B cell (primary cell): ENCODE measurements at places on chromosomes 6 and 20.

DNA sequence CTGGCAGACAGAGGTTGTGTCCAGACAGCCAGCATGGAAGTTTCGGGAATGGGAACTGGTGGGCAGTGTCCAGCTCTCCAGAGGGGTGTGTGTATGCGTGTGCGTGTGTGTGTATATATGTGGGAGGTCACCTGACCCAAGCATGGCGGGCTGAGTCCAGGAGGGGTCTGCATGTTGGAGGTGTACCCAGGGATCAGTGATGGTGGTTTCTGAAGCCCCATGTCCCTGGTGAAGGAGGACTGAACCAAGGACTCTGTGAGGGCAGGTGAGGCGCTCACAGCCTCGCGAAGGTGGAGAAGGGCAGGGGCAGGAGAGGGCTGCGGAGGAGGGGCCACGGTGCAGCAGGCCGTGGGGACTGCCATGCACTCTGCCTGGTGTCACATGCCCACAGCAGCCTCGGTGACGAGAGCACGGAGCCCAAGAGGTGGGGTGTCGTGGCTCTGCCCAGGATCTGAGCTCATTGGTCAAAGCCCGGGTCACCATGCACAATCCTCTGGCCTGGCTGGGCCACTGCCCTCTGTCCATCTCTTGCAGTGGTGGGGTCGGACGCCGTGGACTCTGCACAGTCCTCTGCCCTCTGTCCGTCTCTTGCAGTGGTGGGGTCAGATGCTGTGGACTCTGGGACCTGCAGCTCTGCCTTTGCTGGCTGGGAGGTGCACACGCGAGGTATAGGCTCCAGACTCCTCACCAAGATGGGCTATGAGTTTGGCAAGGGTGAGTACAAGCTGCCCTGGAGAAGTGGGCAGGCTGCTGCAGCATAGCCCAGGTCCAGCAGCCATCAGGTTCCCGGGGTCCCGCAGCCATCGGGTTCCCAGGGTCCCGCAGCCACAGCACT lies 2.1 kb upstream of the LIME1 start:
- no peak for DNase-seq

DNA sequence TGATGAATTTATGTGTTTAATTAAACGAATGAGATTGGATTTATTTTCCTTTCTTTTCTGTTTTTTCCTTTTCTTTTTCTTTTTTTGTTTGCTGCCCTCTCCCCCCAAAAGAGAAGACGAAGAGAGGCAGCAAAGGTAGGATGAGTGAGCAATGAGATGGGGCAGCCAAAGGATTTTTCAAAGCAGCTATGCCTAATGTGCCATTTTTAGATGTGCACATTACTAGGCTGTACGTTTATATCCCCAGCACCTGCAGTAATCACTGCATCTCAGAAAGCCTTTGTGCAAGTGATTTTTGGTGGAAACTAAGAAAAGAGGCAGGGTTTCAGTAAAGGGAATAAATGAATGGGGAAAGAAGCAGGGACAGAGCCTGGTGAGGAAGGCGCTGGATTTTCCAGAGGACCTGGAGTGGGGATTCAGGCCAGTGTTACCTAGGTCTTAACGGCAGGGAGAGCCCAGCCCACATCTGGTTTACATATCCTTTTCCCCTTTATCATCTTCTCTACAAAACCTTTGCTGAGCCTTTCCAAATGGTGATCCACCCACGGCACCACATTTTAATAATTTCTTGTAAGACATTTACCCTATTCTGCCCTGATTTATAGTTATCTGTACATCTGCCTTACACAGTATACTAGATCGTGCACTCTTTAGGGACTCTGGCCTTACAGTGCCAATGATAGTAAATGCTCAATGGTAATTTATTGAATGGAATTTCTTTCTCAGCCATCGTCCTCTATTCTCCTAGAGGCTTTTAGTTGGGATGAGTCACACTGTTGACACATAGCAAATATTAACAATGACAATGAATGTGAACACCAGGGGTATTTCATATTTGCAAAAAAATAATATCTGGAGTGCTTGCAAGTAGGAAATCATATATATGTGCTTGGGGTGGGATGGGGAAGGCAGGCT lies 38.3 kb upstream of the ATXN1 start:
- no peak for DNase-seq

DNA sequence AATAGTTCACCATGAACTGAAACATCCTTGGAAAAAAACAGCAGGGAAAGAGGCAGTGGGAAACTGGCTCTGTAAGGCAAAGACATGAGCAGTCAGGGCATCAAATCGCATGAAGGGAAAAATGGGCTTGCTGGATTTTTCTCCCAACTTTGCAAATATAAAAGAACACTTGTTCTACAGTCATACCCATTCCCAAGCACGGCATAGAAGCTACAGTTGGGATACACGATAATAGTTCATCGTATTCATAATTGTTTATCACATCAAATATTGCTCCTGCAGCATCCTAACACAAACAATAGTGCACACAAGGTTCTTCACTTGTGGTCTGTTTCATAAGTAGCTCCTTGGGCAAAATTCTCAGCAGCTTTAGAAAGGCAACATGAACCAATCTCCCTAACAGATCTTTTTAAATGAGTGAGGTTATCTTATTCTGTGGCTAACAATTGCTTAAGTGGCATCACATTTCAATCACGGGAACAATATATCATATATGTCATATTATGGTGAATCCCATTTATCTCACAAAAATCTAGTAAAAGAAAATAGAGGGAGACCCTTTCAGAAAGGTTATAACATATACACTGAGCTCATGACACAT lies 243.9 kb downstream of the PKHD1 start:
- no peak for DNase-seq

GRCh38 chr6:136137008-136137692 lies 113.0 kb downstream of the MTFR2 start:
- no peak for DNase-seq

- no peak for DNase-seq
These were observed 40.1 kb upstream of the GTSF1L start for GRCh38 chr20:43766917-43767316.

GRCh38 chr6:44668976-44669934 lies 281.7 kb downstream of the CDC5L start:
- DNase-seq, result no peak

DNA sequence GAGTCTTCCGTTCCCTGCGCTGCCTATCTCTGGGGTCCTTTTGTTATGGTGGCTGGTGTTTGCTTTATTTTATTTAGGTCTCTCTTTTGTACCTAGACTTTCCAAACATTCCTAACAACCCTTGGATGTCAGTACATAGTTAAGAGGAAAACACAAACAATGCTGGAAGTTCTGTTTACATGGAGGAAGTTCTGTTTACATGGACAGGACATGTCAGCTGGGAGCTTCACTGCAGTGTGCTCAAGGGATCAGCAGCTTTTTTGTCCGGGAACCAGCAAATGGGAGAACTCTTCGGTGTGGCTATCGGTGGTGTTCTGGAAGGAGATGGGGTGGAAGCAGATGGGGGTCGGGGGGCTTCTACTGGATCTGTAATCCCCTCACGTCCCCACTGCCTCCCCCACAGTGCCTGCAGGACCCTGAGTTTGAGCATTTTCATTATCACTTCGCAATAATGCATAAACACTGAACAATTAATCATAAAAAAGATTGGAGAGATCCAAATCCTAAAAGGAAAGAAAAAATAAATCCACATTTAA lies 2.7 kb downstream of the SERPINB6 start:
- DNase-seq, result no peak

DNA sequence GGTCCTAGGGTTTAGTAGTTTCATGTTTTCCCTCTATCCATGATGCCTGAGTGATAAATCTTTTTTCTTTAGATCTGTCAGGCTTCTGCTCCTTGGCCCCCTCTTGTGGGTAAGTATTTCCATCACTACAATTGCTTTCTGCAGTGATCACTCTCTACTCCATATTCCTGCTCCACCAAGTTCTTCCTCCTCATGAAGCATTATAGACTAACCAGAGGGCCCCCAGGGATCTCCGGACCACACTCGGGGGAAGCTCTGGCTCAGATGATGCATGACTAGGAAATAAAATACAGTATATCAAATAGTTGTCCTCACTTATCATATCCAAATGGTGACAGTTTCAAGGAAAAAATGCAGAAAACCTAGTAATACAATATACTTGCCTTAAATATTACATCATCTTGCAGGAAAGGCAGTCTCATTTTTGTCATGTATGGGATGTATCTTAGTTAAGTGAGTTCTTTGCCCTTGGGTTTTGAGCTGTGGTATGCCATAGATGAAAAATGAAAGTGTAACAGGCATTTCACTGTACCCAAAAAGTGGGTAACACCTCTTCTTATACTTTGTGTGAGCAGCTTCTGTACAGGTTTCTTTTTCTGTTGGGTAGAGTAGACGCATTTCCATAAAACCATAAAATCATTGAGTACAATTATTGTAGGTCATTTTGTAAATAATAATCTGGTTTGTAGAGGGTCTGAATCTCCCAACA lies 200.9 kb upstream of the EYA4 start:
- peak; percentile 4 for DNase-seq

DNA sequence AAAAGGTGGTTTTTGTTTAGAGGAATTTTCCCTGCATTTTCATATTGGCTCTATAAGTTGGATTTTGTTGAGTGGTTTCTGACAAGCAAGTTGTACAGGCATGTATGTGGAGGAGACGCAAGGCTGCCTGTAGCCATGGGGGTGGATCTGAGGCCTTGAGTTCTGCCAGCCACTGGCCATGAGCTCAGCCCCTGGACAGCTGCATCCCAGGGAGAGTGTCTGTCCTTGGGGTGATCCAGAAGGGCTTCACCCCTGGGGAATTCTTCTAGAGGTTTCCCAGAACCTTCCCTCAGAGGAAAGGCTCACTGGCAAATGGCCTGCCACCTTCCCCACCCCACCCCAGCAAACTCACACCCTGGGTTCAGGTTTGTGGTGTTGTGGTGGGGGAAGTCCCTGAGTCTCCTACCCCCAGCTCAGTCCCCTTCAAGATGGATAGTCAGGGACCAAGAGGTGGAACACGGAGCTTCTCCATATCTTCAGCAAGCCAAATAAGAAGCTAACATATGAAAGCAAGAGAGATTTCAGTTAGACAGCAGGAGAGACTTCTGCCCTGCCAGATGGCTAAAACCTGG lies 11.6 kb upstream of the NOL4L start:
- DNase-seq, result no peak

DNA sequence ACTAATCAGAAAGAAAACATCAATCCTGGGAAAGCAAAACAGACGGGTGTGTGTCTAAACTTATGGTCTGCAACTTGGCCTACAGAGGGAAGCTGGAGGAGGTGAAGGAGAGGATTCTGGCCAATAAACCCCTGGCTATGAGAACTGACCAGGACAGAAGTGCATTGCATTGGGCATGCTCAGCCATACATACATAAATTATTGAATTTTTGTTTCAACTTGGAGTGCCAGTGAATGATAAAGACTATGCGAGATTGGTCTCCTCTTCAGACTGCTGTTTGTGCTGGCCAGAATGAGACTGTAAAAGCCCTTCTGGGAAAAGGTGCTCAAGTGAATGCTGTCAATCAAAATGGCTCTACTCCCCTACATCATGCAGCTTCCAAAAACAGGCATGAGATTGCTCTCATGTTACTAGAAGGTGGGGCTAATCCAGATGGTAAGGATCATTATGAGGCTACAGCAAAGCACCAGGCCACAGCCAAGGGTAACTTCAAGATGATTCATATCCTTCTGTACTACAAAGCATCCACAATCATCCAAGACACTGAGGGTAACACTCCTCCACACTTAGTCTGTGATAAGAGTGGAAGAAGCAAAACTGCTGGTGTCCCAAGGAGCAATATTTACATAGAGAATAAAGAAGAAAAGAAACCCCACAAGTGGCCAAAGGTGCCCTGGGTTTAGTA lies 17.4 kb downstream of the ADNP start:
- DNase-seq, result no peak

GRCh38 chr6:142296975-142297604 lies 4.7 kb upstream of the ADGRG6 start:
- DNase-seq, result no peak

GRCh38 chr6:33204415-33205190 lies at the start of gene HSD17B8:
TSS of gene HSD17B8 (plus strand) at chr6:33204655. CDS start at chr6:33204669, 14 bp downstream.
- peak; percentile 92 for DNase-seq

DNA sequence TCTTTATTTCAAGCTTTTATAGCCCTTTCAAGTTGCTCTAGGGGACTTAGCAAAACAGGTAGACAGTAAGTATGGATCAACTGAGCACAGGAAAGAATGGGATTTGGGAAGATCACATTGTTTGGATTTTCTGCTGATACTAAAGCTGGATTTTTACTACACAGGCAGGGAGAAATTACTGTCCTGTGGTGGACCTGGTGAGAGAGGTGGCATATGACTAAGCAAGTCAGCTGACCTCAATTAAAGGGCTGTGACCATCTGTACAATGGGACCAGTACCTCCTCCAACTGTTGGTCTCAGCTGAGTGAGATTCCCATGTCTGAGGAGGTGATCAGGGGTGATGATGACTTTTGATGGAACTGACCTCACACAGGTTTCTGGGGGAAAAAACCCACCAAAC lies 28.0 kb downstream of the RREB1 start:
- DNase-seq, result no peak

- DNase-seq, result no peak
These were observed 24.8 kb upstream of the SYNDIG1 start for GRCh38 chr20:24444526-24445190.

DNA sequence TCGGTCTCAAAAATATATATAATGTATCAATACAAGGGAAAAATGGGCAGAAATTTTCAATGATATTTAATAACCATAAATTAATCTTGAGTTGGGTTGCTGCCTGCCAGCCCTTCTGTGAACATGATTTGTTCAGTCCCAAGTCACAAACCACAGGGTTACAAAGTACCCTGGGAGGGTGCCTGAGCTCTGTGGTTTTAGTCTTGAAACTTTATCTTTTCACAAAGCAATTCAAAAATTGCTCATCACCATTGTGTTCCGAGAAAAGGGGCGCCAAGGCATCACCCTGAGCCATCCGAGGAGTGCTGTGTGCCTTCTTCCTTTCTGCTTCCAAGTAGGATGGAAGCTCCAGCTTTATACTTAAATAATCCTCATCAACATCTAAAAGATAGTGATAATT lies 141.6 kb upstream of the AKAP12 start:
- DNase-seq, result no peak

DNA sequence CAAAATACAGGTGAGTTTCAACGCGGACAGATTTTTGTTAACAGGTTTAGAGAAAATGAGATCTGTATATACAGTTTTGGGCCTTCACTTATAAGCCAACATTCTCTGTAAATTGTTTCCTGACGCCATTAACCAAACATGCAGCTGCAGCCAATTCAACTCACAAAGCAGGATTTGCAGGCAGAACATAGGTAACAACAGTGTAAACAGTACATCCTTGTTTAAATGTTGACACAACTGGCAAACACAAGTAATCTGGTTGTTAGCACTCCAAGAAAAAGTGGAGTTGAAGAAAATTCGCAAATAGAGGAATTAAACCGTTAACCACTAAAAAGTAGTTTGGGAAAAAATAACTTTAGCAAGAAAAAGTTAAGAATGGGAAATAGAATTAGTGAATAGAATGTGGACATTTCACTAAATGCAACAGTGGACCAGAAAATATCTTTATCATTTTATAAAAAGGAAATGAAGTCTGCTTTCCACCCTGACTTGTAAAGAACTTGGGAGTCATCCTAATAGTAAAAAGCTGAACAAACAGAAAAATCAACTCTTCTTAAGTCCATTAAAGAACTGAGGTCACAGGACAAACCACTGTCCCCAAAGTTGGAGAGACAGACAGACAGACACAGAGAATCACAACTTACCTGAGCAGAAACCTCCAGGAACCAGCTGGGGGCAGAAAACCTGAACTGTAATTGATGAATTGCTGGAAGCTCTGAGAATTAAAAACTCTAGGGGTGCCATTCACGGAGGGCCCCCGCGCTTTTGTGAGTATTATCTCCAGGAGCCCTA lies 10.1 kb downstream of the SMIM28 start:
- no peak for DNase-seq
